ENCODE measurements at places on chromosomes 16 and 17.

GRCh38 chr16:2209258-2210008 lies 1.2 kb downstream of the BRICD5 start:
- DNase-seq = no peak

GRCh38 chr17:75267153-75267410 lies 3.9 kb downstream of the MIF4GD start:
- DNase-seq = no peak

GRCh38 chr17:75720656-75721462 lies at the start of gene ITGB4:
Gene ITGB4, plus strand, starts transcription at chr17:75721459. Its CDS starts 3,245 bp downstream, at chr17:75724704.
- peak; percentile 35 for DNase-seq

DNA sequence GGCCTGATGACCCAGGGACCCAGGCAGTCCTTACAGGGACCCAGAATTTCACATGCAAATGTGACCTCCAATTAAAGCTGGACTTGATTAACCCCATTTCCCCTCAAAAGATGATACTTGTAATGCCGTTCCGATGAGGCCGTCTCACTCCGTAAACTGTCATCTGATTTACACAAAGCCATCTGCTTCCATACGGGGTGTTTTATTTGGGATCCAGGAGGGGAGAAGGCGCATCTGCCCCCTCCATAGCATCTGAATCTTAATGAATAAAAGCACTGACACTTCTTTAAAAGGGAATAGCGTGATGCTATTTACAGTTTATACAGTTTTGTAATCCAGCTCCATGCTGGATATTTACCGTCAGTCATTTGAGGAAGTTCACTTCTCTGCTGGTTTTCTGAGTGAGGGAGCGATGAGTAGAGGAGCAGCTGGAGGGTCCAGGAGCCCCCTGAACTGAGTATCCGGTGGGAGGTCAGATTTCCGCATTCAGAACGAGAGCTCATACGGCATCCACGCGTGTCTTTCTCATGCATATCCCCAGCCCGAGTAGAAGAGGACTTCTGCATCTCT lies 452.7 kb downstream of the WWOX start:
- DNase-seq = no peak

GRCh38 chr17:40344421-40345160 lies 19.9 kb downstream of the GJD3 start:
- DNase-seq = no peak

DNA sequence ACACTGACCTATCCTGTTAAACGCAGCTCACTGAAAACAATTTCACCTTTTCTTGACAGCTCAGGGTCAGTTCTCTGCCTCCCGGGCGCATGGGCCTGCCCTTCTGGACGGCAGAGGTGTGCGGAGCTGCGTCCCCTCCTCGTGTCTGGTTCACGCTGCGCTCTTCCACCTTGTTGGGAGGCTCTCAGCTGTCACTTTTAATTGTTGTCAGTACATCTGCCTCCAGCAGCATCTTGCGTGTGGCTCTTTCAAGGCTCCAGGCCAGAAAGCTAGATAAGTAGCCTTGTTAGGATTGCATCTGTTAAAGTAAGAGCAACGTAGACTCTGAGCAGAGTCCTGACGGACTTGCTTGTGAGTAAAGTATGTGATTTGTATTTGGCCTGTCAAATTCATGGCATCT lies 59.4 kb downstream of the MGAT5B start:
- no peak for DNase-seq

- DNase-seq = no peak
These were observed 1.9 kb upstream of the ZNF19 start for GRCh38 chr16:71491054-71491453.

DNA sequence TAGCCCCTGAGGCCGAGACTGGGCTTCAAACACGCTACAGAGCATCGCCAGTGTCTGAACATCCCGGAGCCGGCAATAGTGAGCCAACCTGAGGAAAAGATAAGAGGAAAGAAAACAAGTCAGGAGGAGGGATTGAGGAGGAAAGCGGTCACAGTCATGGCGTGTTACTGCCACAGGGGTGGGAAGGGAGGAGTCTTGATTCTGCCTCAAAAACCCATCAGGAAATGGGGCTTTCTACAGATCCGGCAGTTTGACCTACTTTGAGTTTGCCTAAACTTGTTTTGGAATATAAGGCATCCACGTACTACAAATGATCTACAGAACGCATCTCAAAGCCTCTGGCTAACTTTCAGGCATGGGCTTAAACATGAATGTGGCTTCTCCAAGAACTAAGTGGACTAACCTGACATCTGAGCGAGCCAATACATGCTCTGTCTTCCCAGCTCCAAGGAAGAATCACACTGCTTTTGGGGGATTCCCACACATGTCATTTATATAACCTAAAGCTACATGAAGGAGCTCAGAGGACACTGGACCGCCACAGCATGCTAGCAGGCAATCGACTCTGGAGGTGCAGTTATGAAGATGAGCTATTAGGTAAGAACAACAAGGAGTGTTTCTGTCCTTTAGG lies 96.6 kb downstream of the WDR59 start:
- DNase-seq = no peak

DNA sequence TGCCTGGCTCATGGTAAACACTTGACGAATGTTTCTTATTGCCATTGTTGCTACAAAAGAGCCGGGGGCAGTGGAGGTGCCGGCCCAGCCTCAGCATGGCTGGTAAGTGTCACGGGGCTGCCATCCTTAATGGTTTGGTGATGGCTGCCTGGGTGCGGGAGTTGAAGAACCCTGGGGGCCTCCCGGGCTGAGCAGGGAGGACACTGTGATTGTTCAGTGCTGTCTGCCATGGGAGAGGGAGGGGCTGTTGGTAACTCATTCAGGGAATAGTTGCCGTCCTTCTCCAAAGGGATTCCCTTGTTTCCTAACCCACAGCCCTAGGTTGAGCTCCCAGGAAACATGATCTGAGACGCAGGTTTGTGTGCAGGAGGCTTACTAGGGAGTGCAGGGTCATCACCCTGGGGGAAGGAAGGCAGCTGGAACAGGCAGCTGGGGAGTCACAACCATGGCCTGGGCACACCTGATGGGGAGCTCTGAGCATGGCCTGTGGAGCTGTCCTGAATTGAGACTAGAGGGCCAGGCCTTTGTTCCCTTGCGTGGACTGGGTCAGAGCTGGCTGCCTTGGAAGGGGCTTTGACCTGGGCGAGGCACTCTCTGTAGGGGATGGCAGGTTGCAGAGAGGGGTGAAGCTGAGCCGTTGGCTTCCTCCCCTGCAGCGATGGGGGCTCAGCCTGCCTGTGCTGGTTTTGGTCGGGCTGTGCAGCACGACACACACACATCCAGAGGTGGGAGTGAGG lies 85.7 kb downstream of the PLCG2 start:
- no peak for DNase-seq

GRCh38 chr16:2524339-2524938 lies 4.3 kb downstream of the AMDHD2 start:
- DNase-seq = no peak

- DNase-seq = no peak
These were observed 2.2 kb downstream of the LASP1 start for GRCh38 chr17:38872027-38872511.

DNA sequence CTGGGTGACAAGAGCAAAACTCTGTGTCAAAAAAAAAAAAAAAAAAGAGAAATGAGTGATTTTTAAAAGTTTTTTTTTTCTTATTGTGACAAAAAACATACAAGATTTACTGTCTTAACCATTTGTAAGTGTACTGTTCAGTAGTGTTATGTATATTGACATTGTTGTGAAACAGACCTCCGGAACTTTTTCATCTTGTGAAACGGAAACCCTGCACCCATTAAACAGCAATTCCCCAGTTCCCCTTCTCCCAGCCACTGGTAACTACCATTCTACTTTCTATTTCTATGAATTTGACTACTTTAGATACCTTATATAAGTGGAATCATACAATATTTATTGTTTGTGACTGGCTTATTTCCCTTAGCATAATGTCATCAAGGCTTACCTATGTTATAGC lies 18.7 kb downstream of the DUS2 start:
- no peak for DNase-seq

- no peak for DNase-seq
These were observed 6.6 kb upstream of the SNAI3 start for GRCh38 chr16:88692861-88693260.

All from stimulated activated CD4-positive, alpha-beta T cell treated with anti-CD3 and anti-CD28 coated beads, Interleukin-15, amount 100 ng/mL, for 1 hour (primary cell).